ENCODE measurements at places on chromosomes 1 and 21. TPM values are rescaled to one million over a fixed set of nuclear protein-coding genes. Genes with fewer than 3 reads are reported as not detected.

- no peaks in the 10 kb centered on the region for H3K36me3 ChIP-seq
- H3K4me3 ChIP-seq = no peak overlapping the region
- no peaks in the 10 kb centered on the region for H3K27me3 ChIP-seq
- H3K4me1 ChIP-seq = peaks cover 99% of the 10 kb centered on the region
- H3K27ac ChIP-seq = peak overlapping the region; percentile 88
- peak; percentile 76 for DNase-seq
Measured at GRCh38 chr1:203671521-203672278, 45.1 kb downstream of the ATP2B4 start.

The FAM177B gene
- total RNA-seq = 0.54 TPM

DNA sequence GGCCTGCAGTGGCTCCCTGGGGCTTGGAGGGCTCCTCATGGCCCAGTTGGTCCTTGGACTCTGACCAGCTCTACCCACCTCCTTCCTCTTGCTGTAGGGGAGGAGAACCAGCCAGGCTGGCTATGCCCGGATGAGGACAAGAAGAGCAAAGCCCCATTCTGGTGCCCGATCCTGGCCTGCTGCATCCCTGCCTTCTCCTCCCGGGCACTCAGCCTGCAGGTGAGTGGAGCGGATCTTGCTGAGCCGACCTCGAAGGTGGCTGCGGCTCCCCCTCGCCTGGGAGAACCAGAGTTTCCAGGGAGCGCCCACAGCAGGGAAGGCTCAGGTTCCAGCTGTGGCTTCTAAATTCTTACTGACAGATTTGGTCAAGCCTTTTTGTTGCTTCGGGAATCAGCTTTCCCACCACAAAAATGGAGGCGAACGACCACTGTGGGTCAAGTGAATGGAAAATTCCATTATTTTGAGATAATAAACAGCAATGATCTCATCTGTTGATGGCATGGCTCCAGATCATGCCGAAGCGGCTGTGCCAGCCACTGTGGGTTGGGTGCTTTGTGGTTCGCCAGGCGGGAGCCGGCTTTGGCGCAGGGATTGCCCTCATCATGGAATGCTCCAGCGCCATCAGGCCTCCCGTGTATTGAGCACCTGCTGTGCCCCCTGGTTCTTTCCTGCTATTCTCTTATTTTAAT, 106.5 kb upstream of the ACTL8 start:
- H3K4me3 ChIP-seq = no peak overlapping the region
- peaks cover 12% of the 10 kb centered on the region for H3K4me1 ChIP-seq
- peaks cover 7% of the 10 kb centered on the region for H3K36me3 ChIP-seq
- H3K27me3 ChIP-seq = no peaks in the 10 kb centered on the region

DNA sequence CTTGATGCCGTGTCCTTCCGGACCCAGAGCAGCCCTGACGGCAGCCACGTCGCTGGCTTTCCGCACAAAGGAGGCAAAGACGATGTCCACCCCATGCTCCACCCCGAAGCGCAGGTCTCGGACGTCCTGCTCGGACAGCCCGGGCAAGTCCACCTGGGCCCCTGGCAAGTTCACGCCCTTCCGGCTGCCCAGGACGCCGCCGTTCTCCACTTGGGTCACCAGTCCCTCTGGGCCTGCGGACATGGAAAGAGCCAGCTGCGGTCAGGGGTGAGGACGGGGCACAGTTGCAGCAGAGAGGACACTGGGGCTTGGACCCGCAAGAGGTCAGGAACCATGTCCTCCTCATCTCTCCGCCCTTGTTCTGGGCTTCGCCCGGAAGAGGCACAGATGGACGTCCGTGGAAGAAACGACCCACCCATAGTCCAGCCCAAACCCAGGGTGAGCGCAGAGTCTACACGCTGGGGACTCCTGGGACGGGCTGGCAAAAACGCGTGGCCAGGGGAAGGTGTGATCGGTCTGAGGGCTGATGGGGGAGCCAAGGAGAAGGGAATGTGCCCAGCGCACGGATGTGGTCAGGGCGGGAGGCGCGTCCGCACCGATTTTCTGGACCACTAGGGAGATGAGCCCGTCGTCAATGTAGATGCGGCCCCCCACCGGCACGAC, 6.6 kb downstream of the PKLR start:
- H3K27me3 ChIP-seq = peaks cover 42% of the 10 kb centered on the region
- H3K36me3 ChIP-seq = no peaks in the 10 kb centered on the region
- no peak overlapping the region for H3K27ac ChIP-seq
- no peak for DNase-seq

DNA sequence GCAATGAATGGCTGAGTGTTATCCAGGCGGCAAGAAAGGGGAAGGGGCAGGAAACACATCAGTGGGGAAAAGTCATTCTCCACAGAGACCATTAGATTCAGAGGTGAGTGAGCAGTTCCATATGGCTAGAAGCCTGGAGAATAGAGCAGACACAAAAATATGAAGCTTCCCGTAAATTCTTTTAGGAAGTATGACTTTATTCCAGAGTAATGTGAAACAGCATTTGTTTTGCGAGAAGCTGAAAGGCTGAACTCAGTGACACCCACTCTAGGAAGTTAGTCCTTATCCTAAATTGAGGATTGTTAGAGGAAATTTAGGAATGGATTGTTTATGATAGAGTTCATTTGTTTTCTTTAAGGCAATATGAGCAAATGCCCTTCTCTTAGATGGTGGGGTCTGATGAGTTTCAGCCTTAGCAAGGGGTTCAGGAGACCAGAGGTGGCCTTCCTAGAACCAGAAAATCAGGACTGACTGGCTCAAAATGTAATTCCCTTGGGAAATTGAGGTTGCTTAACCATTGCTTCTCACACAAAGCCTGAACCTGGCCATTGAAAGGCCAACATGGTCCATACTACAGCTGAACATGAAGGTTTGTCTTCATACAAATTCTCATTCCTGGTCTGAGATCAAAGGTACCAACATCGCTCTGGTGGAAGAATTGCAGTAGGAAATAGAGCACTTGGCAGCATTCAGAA, 167.5 kb downstream of the TPR start:
- peaks cover 10% of the 10 kb centered on the region for H3K4me1 ChIP-seq
- H3K27me3 ChIP-seq = no peaks in the 10 kb centered on the region
- H3K27ac ChIP-seq = peak overlapping the region; percentile 7

DNA sequence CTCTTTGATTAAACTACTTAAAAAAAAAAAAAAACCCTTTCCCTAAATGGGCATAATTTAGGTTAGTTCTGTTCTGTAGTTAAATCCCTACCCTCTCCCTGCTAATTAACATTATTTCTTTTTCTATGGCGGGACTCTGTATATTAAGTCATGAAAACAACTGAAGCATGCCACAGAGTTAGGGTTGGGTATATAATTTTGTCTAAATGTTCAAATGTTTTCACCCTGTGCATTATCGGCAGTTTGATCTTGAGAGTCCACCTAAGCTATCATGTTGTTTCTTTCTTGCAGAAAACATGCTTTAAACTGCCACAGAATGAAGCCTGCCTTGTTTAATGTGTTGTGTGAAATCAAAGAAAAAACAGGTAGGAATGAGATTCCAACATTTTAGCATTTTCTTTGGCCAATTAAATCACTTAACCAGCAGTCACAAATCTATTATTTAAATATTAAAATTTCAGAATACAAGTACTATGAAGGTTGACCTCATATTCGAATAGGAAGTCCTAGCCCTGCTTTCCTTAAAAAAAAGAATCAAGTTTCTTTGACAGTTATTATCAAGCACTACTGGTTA, 4.0 kb downstream of the PBX1 start:
- H3K27me3 ChIP-seq = no peaks in the 10 kb centered on the region
- peaks cover 34% of the 10 kb centered on the region for H3K4me1 ChIP-seq
- H3K27ac ChIP-seq = peak overlapping the region; percentile 94

The MATN1 gene
- total RNA-seq = 0.54 TPM

- H3K4me3 ChIP-seq = no peak overlapping the region
- no peaks in the 10 kb centered on the region for H3K4me1 ChIP-seq
- no peak overlapping the region for H3K27ac ChIP-seq
- H3K27me3 ChIP-seq = no peaks in the 10 kb centered on the region
- H3K36me3 ChIP-seq = no peaks in the 10 kb centered on the region
Measured at GRCh38 chr1:75630998-75631397, 20.1 kb upstream of the SLC44A5 start.

GRCh38 chr1:12712076-12712475, 3.8 kb upstream of the AADACL3 start:
- no peak overlapping the region for H3K27ac ChIP-seq
- no peaks in the 10 kb centered on the region for H3K4me1 ChIP-seq

- H3K36me3 ChIP-seq = no peaks in the 10 kb centered on the region
- no peaks in the 10 kb centered on the region for H3K27me3 ChIP-seq
- H3K4me3 ChIP-seq = no peak overlapping the region
Measured at GRCh38 chr1:219582296-219582695, 30.6 kb downstream of the ZC3H11B start.

GRCh38 chr1:21914880-21915640, 22.1 kb downstream of the HSPG2 start:
- no peak overlapping the region for H3K4me3 ChIP-seq
- no peaks in the 10 kb centered on the region for H3K27me3 ChIP-seq
- H3K27ac ChIP-seq = peak overlapping the region; percentile 99
- DNase-seq = no peak
- no peaks in the 10 kb centered on the region for H3K36me3 ChIP-seq

DNA sequence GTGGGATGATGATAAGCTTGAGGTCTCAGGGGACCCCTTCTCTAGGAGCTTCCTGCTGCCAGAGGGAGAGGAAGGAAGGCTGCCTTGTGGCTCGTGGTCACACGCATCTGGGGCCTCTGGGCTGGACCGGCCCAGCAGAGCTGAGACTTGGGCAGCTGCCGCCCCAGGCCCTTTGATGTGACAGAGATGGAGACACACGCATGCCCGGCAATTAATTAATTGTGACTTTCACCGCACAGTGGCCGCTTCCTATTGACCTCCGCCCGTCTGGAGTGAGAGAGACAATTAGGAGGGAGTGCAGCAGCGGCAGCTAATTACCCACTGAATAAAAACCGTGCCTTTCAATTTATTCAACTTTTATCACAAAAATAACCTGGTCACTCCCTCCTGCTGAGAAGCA, 16.6 kb upstream of the C1QA start:
- H3K27me3 ChIP-seq = peaks cover 86% of the 10 kb centered on the region
- no peak overlapping the region for H3K4me3 ChIP-seq
- no peak overlapping the region for H3K27ac ChIP-seq
- no peak for DNase-seq
- H3K36me3 ChIP-seq = no peaks in the 10 kb centered on the region

DNA sequence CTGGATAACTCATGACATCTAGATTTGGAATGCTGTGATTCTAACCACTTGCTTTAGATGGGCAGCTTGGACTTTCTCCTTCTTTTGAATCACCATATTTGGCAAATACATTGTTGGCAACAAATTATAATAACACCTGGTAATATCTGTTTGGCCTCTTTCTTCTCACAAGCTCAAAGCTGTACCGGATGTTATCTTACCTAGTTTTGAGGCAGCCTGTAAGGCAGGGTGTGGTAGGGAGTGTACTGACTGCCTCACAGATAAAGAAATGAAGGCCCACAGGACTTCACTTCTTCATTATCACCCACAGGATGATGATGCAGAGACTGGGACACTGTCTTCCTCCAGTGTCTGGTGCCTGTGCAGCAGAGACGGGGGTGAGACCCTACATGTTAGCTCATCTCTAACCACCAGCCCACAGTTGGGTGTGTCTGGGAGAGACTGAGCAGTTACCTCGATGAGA, 28.5 kb downstream of the TUFT1 start:
- H3K4me1 ChIP-seq = no peaks in the 10 kb centered on the region
- peaks cover 75% of the 10 kb centered on the region for H3K36me3 ChIP-seq
- no peak overlapping the region for H3K27ac ChIP-seq
- H3K4me3 ChIP-seq = no peak overlapping the region
- H3K27me3 ChIP-seq = no peaks in the 10 kb centered on the region

The ARV1 gene
- total RNA-seq = 25.8 TPM

The MTARC2 gene
- 22.7 TPM for total RNA-seq

- H3K4me1 ChIP-seq = peaks cover 11% of the 10 kb centered on the region
- DNase-seq = no peak
- no peak overlapping the region for H3K27ac ChIP-seq
- no peaks in the 10 kb centered on the region for H3K36me3 ChIP-seq
- no peak overlapping the region for H3K4me3 ChIP-seq
Measured at GRCh38 chr1:173062150-173062938, 11.6 kb upstream of the TNFSF18 start.

DNA sequence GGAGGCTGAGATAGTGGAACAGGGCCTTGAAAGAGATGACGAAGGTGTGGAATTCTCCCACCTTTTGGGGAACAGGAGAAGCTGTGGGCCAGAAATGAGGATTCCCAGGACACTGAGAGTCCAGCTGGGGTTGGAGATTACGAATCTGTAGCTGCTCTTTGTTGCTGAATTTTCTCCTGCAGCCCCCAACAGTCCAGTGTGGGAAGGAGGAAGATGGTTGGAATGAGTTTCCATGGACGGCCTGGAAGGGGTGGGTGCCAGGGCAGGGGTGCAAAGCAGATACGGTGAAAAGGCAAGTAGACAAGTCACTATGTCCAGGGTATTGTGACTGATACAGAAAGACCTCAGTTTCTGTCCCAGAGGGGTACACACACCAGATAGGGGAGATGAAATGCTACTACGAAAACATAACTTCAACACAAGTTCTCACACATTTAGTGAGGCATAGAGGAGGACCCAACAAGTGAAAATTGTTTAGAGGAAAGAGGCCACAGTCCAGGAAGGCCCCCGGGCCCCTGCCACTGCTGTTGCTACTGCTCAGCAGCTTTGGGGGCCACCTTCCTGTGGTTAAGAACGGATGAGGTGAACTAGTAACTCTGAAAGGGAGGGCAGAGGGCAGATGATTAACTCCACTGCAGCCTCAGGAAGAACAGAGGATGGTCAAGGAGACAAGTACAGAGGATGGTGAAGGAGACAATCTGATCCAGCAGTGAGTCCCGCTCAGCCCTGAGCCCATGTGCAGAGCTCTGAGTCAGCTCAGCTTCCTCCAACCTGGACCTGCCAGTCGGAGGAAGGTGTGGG, 7.3 kb downstream of the CD244 start:
- H3K4me1 ChIP-seq = no peaks in the 10 kb centered on the region
- H3K36me3 ChIP-seq = no peaks in the 10 kb centered on the region
- no peak for DNase-seq
- no peak overlapping the region for H3K4me3 ChIP-seq
- H3K27ac ChIP-seq = no peak overlapping the region
- no peaks in the 10 kb centered on the region for H3K27me3 ChIP-seq

GRCh38 chr1:27356619-27357280, 10.0 kb downstream of the MAP3K6 start:
- H3K27me3 ChIP-seq = no peaks in the 10 kb centered on the region
- peaks cover 16% of the 10 kb centered on the region for H3K4me1 ChIP-seq
- H3K36me3 ChIP-seq = peaks cover 12% of the 10 kb centered on the region
- no peak for DNase-seq
- no peak overlapping the region for H3K4me3 ChIP-seq
- H3K27ac ChIP-seq = no peak overlapping the region

Data from sigmoid colon (tissue), 7 donors.